ENCODE measurements at places on chromosomes 16 and 17.

- peak; percentile 85 for DNase-seq
Measured at GRCh38 chr16:57795431-57795878, 6.8 kb downstream of the KIFC3 start.

DNA sequence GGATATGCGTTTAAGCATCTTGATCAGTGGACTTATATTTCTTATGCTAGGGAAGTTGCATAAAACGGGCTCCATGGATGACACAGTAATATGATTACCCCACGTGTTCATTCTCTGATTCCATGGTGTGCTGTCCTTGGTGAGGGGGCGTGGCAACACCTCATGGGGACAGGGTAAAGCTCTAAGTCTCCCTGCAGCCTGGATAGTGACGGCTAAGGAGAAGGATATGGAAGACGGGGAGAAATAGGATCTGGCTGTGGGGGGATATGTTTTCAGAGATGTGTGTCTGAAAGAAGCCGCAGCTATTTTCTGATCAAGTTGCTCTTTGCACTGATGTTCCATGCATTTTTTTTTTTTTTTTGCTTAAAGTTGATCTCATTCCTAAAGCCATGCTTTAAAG, 84.3 kb downstream of the MARCHF10 start:
- peak; percentile 88 for DNase-seq

DNA sequence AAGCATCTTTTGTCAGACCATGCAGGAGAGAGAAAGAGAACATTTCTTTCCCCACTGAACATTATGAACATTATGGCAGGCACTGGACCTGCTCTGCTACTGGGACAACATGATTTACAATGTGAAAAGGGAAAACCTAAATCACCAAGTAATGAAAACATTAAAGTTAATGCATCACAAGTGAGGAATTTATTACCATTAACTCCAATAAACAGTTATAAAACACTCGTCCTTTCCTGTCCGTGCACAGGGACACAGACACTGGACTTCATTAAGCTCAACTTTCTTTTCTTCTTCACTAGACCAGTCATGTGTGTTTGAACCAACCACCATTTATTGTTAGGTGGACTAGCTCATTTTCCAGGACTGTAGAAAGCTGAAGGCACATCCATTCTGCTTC, 95.4 kb downstream of the SNX11 start:
- no peak for DNase-seq

DNA sequence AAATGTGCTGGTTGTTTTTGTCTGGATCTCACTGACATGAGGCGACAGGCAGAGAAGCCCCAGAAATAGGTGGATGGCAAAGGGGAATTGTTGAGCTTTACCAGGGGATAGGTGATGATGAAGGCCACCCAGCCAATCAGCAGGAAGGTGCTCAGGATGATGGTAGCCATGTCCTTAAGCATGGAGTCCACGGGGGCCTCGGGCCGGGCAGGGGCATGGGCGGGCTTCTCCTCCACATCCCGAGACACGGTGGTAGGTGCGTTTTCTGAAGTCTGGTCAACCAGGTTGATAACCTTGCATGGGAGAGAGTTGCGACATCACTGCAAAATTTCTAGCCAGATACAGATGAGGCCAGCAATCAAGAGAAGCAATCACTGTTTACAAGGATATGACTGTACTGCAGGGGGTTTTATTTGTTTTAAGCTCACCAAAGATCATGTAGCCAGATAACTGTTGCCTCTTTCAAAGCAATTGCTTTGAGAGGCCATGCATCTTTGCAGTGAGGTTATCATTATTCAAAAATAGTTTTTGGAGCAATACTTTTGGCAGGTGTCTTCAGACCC, 37.3 kb upstream of the ICAM2 start:
- no peak for DNase-seq

DNA sequence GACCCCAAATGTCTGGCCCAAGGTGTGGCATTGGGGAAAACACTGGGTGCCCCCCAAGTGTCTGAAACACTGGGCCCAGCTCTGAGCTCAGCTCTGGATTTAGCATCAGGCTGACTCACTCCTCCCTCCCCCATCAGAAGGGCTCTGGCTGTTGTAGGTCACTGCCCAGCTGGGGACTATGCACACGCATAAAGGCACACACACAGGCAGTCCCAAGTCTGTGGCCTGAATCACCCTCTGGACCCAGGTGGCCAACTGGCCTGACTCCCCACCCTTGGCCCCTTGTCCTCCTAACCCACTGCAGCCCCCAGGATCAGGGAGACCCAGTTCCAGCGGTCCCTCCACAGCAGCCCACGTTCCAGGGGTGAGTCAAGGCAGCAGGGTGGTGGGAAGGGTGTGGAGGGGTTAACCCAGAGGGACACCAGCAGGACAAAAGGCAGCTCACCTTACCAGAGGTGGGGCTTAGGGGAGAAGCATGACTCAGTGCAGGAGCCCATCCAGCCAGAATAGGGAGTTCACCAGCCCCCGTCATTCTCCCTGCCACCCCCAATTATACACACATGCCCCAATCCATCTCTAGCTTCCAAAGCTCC, 47.0 kb downstream of the MYO18A start:
- no peak for DNase-seq

DNA sequence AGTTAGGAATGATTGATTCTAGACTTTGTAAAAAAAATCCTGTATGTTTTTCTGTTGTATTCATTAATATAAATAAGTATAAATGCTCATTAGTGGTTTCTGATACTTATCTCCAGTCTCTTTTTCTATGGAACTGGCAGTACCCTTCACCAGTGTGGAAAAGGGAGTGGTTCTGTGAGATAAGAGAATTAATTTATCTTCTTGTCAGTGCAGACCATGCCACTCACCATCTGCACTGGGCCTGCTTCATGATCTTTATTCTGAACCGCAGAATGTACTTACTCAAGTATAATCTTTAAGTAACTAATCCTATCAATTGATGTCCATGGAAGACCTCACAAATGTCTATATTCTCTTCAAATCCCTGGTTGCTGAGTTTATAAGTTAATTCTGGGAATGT, 836.1 kb upstream of the CDH8 start:
- peak; percentile 89 for DNase-seq

- DNase-seq: no peak
Measured at GRCh38 chr17:34568953-34569352, 10.4 kb upstream of the TMEM132E start.

- DNase-seq: no peak
Measured at GRCh38 chr16:79597277-79598062, 3.1 kb downstream of the MAF start.

GRCh38 chr17:2192367-2193057, 111.1 kb downstream of the SMG6 start:
- DNase-seq: no peak

Data from NCI-H82 (cell line).